Panc1 (cell line): ENCODE measurements at places on chromosomes 12 and 14. TPM values are rescaled to one million over a fixed set of nuclear protein-coding genes. Genes with fewer than 3 reads are reported as not detected.

DNA sequence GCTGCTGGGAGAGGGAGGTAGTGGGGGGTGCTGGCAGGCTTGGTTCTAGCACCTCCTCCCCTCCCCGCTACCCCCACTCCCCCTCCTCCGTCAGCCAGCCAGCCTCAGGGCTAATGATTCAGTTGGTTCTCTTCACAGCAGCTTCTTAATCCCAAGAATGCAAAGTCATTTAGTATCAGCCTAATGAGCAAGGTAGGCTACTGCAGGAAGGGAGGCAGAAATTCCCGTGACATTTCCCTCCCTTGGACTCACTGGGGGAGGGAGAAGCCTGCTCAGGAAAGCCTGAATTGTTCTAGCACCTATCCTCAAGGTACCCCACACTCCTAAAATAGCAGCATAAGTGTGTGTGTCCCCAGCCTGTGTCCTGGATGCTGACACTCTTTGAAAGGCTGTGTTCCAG, 29.8 kb downstream of the ITPK1 start:
- no peak for DNase-seq

DNA sequence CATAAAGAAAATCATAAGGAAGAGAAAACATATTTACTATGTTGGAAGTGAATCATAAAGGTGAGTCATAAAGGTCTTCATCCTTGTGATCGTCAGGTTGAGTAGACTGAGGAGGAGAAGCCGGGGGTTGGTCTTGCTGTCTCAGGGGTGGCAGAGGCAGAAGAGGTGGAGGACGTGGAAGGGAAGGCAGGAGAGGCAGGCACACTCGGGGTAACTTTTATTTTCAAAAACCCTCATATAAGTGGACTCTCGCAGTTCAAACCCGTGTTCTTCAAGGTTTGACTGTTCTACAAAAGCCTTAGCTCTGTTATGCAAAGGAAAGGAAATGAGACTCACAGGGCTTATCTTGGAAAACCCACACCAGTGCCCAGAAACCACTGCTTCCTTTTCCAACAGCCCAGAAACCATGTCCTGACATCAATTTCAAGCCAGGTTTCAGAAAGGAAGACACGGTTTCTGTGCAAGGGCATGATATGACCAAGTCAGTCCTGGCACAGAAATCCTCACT, 14.0 kb downstream of the SMCO2 start:
- DNase-seq: peak; percentile 43

Gene KCNJ8
- total RNA-seq: not detected

Gene DNAH10
- total RNA-seq: 0.39 TPM

DNA sequence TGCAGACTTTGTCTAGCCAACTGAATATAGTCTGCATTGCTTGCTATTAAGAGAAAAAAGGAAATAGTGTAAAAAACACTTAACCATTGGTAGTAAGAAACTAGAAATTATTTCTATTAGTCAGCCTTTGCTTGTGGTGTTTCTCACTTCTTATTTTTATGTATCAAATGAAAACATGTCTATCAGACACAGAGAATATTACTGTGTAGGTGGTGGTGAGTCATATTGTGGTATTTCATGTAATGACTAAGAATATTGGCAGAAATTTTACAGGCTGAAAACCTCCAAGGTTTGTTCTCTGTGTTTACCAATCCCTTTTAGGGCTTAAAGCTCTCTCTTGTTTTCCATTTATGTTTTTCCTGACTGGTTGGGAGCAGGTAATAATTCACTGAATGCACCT, 87.2 kb downstream of the DAAM1 start:
- DNase-seq: peak; percentile 75

Gene PUS7L
- 11.4 TPM for total RNA-seq

Gene CD69
- total RNA-seq: 0.98 TPM

- DNase-seq: no peak
Measured at GRCh38 chr14:77023001-77023996, 5.2 kb downstream of the IRF2BPL start.

Gene STYK1
- 0.85 TPM for total RNA-seq

GRCh38 chr12:124716208-124717130, 147.2 kb downstream of the SCARB1 start:
- no peak for DNase-seq

- DNase-seq: no peak
Measured at GRCh38 chr12:2653461-2653965, 141.3 kb upstream of the FKBP4 start.

- no peak for DNase-seq
Measured at GRCh38 chr12:91993287-91994017, 152.2 kb downstream of the BTG1 start.

- DNase-seq: no peak
Measured at GRCh38 chr14:64947710-64948611, 5.4 kb upstream of the GPX2 start.

Gene PLA2G1B
- 0.69 TPM for total RNA-seq

Gene IL31
- not detected for total RNA-seq

DNA sequence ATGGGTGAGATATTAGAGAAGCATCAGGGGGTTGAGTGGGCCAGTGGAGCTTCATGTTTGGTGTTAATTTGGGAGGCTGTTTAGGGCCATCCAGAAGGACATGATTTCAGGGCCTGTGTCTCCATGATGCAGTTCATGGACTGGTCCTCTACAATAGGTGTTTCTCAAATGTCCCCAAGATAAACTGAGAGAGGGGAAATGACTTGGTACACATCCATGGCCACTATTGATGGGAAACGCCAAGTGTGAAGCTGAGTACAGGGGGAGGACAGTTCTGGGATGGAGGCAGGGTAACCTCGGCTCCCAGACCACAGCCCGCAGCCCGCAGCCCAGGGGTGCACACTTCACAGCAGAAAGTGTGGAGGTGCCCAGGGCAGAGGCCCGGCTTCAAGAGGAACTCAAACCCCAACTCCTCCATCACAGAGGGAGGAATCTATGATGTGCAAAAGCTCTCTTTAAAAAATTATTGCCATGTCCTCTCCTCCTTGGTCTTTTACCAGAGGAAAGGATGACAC, 33.3 kb downstream of the CACNA2D4 start:
- DNase-seq: no peak

DNA sequence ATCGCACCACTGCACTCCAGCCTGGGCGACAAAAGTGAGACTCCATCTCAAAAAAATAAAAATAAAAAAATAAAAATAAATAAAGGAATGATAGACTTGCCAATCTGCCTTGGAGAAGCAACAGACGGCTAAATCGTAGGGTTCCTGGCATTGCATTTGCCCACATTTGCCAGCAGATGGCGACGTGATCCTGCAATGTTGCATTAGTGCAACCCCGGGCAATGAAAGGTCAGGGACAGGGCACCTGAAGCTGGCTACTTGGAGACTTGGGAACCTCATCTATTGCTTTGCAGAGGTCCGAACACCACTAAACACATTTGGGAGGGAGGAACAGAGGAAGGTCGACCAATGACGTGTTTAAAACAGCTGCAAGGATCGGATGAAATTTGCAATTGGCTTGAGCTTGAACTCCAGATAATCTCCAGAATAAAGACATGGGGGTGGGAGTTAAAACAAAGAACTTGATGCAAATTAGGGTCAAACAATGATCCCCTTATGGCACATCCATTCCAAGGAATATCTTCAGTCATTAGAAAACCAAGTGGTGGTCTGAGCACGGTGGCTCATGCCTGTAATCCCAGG, 34.6 kb downstream of the SPRING1 start:
- DNase-seq: peak; percentile 66

Gene KRT82
- not detected for total RNA-seq

DNA sequence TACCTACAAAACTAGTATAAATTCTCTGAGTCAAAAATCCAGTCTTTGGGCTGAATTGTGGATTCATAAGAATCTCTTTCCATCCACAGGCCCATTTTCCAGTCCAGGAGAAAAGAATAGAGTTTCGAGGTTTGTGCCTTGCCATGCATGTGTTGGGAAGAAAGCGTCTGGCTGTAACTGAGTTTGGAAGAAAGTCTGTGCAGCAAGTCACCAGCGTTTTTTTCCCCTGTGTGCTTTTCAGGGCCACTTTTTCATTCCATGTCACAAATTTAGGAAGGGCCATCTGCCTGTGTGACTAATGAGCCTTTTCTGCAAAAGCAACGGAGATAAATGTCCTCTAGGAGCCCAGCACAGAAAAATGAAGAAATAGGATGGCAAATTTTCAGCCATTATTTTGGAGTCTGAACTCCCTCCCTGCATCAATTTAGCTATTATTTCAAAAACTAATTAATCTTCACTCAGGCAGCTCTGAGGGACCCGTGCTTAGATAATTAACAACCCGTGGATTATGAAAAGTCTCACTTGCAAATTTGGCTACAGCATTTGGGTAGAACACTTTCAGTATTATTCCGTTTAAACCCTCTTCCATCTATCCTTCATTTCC, 261.5 kb downstream of the SUDS3 start:
- no peak for DNase-seq

Gene GSG1
- not detected for total RNA-seq

GRCh38 chr14:78083837-78084236, 86.3 kb upstream of the NRXN3 start:
- DNase-seq: no peak

- DNase-seq: no peak
Measured at GRCh38 chr14:34582117-34582680, 42.7 kb upstream of the EAPP start.

Gene NR1H4
- not detected for total RNA-seq

Gene CD4
- total RNA-seq: 0.23 TPM

Gene DENND5B
- total RNA-seq: 36.8 TPM

DNA sequence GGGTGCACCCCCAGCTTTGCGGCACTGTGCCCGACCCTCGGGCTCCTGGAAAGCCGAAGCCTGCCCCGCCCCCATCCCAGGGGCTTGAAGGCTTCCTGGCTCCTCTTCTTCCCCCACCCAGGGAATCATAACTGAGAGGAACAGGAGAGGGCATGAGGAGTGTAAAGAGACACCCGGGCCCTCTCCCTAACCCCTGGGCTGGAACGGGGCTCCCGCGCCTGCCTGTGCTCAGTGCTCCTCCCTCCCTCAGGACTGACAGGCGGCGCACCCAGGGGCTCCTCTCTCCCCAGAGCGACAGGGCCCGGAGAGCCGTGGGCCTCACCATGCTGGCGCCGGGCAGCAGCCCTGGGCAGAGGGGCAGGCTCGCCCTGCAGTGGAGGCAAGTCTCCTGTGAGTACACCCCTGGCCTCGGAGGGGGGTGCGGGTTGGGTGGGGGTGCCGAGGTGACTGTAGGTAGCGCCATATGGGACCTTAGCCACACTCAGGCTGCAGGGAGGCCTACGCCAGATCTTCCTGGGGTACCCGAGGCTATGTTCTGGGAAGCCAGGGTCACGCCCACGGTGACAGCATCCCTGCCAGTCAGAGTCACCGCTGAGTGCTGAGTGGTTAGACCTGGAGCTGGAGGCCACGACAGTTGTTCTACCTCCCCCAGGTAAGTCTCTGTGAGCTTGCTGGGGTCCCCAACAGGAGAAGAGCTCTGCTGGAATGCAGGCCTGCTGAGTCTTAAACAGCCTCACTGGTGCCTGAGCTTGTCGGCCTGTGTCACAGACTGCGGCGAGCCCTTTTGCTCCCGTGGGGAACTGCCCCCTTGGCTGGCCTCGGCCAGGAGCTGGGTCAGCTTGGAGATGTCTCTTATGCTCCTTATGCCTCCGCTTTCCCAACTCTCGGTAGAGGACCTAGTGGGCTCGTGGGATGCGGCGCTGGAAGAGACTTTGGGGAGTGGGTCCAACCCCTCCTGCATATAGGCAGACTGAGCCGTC, 7.8 kb downstream of the LRTM2 start:
- no peak for DNase-seq
